Activated gamma-delta T cell treated with Interleukin-2 at 50 U/mL for 16 hours (primary cell): ENCODE measurements at places on chromosomes 7 and 10.

GRCh38 chr10:101123815-101124617 lies 7.1 kb upstream of the TLX1 start:
- no peak for DNase-seq

DNA sequence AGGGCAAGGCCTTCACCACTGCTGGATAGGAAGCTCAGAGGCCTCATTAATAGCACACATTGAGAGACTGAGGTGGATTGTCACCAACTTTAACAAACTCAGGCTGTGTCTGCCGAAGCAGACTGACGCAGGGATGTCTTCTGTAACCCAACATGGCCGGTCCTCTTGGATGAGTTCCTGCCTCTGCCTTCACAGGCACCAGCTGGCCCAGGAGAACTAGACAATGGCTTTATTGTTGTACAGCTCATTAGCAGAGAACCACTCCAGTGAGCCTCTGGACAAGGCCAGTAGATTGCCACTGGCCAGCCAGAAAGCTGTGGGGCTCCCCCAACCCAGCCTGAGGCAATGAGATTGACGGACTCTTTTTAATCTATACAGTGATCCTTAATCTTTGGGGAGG lies 9.4 kb downstream of the NODAL start:
- no peak for DNase-seq

GRCh38 chr10:33416209-33416608 lies 81.7 kb upstream of the NRP1 start:
- no peak for DNase-seq

- no peak for DNase-seq
Observed at GRCh38 chr10:116198676-116199035, 74.3 kb downstream of the GFRA1 start.

- no peak for DNase-seq
Observed at GRCh38 chr10:86979296-86979818, 11.1 kb downstream of the ADIRF start.

DNA sequence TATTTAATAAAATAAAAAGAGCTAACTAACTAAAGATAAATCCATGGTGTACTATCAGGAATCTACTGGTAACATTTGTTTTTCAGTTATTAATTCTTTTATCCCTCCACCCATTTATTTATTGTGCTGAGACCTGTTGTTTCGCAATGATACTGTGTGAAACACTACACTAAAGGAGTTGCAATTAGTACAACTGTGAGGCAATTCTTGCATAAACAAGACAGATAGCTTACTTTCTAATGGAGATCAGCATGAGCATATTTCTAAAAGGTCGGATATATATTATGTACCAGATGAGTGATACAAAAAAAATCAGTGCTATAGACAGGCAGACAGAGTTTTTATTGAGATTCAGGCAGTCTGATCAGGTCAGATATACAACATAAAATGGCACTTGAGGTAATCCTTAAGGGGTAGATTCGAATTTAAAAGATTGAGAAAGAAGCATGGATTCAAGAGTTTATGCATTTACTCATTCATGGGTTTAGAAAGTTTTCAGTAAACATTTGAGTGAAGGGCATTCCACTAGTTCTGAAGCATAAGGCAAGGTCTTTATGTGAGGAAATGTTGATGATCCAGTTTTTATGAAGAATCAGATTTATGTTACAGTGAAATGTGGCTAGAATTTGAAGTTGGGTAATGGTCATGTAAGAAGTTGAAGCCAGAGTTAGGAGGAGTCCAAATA lies 147.6 kb downstream of the POLR1F start:
- no peak for DNase-seq

- no peak for DNase-seq
Observed at GRCh38 chr7:153657182-153657800, 394.9 kb upstream of the DPP6 start.

DNA sequence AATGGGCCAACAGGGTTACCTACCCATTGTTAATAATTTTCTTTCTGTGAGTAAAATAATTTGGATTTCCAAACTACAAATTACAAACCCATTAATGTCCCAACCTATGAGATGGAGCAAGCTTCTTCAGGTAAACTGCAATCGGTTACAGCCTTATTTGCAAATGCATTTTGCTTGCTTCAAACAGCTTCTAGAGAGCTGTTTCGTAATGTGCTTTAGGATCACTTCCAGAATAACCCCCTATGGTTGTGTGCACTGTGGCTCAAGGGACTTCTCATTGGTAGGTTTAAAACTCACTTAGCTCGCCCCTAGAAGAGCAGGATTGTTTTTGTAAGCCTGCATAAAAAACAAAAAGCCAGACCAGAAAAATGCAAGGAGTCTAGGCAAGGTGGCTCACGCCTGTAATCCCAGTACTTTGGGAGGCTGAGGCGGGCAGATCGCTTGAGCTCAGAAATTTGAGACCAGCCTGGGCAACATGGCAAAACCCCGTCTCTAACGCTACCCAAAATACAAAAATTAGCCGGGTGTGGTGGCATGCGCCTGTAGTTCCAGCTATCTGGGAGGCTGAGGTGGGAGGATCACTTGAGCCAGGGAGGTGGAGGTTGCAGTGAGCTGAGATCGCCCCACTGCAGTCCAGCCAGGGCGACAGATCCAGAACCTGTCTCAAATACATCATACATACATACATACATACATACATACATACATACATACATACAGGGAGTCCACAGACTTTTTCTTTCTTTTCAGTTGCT lies 3.3 kb upstream of the MAP3K8 start:
- no peak for DNase-seq

- DNase-seq, result no peak
Observed at GRCh38 chr7:150939466-150939865, 38.7 kb downstream of the KCNH2 start.

DNA sequence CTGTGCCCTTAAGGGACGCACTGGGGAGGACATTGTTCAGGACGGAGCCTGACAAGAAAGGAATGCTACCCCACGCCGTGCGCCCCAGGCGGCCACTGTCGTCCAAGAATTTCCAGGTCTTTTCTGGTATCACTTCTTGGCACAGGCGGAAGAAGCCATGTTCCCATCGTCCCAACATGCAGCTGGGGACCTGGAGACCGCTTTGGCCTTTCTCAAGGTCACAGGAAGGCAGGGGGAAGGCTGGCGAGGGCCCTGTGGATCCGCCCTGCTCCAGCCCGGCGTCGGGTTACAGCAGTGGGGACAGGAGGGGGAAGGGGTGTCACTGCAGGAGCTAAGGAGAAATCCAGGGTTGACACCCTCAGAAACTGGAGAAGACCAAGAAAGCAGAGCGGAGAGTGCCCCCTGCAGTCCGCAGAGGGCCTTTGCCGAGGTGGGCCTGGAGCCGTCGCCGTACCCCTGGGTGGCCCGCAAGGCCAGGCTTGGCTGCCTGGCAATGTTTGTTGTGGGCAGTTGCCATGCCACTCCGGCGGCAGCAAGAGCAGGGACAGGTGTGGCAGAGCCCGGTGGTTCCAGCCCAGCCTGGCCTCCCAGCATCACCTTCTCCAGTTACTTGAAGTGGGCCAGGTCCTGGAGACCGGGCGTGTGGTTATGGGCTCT lies 104.1 kb downstream of the LHPP start:
- no peak for DNase-seq

GRCh38 chr10:124265776-124266467 lies 152.8 kb downstream of the OAT start:
- no peak for DNase-seq

- no peak for DNase-seq
Observed at GRCh38 chr7:76296743-76297740, 5.4 kb upstream of the HSPB1 start.

DNA sequence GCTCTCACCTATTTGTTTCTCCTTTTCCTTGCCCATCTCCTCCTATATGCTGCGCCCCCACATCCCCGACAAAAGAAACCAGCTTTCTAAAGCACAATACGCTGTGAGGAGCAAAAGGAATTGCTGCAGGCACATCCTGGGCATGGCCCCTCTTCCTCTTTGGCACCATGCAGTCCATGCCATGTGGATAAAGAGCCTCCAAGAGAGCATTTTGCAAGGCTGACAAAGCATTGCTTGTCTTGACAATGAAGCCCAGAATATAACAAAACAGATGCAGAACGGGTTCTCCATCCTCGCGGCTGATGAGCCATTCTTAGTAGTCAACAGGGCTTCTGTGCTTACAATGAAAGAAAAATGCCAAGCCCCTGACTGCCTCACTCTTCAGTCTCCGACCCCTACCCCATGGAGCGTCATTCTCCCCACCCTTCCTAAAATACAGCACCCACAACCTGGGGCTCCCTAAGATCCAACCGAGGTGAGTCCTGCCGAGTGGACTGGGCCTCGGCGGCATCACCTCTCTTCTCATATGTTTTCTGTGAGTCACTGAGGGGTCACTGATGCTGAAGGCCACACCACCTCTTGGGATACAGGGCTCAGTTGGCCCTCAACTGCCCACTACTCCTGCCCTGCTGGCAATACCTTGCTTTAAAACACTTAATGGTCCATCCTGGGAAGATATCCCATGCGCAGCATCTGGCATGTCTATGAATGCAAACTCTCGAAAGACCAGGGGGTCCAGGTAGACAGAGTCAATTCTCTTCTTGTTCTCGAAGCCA lies 47.5 kb downstream of the GSDME start:
- no peak for DNase-seq

DNA sequence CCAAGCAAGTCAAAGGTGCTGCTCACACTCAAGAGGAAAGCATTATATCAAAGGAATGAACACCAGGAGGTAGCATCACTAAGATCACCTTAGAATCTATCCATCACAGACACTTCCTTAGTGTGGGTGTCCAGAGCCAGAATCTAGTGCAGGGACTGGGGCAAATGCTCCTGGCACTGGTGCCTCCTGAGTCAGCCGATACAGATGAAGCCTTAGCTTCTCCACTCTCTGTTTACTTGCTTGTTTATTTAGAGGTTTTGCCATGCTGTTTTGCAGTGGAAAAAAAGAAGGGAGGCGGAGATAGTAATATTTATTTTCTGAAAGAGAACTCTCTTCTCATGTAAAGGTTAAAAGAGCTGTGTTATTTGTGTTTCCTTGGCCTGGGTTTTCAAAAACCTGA lies 303.1 kb downstream of the WDR11 start:
- no peak for DNase-seq
